ENCODE measurements at places on chromosomes 2 and 18.

DNA sequence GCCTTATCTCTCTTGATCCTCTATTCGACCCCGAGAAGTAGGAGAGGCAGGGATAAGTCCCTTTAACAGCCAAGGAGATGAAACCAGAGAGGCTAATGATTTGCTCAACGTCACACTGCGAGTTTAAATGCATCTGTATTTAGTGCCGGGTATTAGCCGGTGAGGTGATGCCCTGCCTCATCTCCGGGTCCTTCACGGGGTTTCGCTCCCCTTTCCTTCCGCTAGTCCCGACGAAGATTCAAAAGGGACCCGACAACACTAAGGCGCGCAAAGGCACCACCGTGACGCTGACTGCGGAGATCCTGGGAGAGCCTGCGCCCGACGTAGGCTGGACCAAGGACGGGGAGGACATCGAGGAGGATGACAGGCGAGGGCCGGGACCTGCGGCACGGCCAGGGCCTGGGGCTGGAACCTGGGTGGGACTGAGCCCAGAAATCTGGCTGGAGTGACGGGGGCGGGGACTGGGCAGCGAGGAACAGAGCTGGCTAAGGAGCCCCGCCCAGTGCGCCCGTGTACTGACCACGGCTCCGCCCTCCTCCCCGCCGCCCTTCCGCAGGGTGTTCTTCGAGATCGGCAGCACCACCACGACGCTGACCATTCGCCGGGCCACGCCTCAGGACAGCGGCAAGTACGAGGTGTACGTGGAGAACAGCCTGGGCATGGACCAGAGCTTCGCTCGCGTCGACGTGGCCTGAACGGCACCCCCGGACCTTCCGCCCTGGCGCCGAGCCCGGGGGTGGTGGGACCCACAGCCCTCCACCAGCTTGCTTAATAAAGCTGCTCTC lies 1.0 kb upstream of the GMPPA start:
- DNase-seq: no peak

- DNase-seq: no peak
Observed at GRCh38 chr2:5372141-5372540, 320.0 kb upstream of the SOX11 start.

DNA sequence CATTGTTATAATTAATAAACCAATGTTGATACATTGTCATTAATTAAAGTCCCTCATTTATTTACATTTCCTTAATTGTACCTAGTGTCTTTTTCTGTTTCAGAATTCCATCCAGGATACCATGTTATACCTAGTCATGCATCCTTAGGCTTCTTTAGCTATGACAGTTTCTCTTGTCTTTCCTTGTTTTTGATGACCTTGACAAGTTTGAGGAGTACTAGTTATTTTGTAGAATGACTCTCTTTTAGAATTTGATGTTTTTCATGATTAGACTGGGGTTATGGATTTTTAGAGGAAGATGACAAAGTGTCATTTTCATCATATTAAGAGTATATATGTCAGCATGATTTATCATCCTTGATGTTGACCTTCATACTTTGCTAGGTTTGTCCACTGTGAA lies 16.4 kb downstream of the GIGYF2 start:
- no peak for DNase-seq

GRCh38 chr2:191451116-191451515 lies 205.9 kb downstream of the MYO1B start:
- DNase-seq: no peak

DNA sequence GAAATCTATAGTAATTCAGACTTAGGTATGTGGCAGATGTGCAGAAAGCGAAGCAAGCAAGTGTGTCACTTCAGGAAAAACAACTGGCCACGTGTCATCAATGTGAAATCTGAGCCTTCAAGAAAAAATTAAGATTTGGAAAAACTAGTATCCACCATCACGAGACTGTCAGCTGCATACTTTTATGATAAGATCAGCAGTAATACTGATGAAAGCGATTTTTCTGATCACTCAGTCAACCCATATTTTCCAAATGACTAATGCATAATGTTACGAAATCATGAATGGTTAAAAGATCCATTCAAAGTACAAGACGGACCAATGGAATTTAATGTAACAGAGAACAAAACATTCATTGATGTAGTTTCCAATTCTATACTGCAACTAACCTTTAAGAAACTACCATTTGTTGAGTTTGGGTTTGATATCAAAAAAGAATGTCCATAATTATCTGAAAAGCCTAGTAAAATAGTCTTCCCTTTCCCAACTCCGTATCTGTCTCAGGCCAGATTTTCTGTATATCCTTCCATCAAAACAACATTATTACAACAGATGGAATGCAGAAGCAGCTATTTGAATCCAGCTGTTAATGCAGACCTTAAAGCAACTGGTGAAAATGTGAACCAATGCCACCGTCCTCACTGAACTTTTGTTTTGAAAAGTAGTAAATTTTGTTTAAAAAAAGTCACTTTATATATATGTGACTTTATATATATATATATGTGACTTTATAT lies 17.0 kb upstream of the BCL2 start:
- DNase-seq: no peak

- DNase-seq: no peak
Observed at GRCh38 chr18:79754022-79754761, 43.5 kb upstream of the KCNG2 start.

DNA sequence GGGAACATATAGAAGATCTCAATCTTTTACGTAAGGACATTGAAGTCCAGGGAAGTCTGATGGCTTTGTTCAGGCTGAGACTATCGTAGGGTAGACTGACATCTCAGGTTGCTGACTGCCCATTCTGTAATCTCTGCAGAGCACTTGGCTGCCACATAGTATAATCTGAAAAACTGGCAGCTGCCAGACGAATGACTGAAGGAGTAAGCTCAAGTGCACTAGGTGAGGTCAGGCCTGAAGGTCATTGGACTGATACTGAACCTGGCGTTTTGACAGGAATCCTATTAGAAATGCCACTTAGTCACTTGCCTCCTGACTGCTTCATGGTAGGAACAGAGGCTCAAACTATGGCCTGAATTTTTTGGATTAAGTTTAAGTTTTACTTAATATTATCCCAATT lies 23.5 kb downstream of the GPD2 start:
- DNase-seq: no peak

- no peak for DNase-seq
Observed at GRCh38 chr18:76756531-76757253, 65.7 kb upstream of the ZNF236 start.

DNA sequence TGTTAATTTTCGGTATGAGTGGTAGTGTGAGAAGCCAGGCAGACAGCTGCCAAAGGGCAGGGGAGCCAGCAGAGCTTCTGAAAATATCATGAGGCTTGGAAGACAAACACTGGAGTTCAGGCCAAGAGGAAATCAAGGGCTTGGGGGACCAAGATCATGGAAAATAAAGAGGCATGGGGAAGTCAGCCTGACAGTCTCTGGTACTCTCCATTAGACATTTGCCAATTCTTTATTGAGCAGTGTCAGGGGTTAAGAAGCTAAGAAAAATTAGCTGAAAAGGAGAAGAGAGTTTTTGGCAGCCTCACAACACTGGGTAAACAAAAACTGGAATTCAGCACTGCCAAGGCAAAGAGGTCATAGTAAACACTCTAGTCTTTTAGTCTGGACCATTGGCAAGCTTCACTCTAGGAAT lies 612.7 kb downstream of the EPHA4 start:
- no peak for DNase-seq

- DNase-seq: no peak
Observed at GRCh38 chr2:112834396-112835037, 2.1 kb downstream of the IL1B start.

DNA sequence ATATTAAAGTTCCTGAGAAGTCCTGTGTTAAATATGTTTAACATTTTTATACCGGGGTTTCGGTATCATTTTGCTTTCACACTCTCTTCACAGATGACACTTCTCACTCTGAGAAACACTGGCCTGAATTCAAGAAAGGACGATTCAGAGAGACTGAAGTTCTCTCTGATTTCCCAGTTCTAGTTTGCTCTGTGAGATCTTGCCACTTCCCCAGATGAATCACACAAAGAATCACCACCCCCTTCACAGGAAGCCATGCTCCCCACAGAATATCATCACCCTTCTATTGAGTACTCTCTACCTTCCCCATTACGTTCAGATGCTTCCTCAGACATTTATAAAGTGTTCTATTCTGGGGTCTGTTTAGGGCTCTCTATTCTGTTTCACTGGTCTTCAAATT lies 16.1 kb upstream of the CD207 start:
- no peak for DNase-seq

GRCh38 chr2:159225025-159226016 lies 61.2 kb downstream of the WDSUB1 start:
- DNase-seq: no peak

GRCh38 chr2:106963156-106963555 lies 77.2 kb upstream of the ST6GAL2 start:
- DNase-seq: no peak

DNA sequence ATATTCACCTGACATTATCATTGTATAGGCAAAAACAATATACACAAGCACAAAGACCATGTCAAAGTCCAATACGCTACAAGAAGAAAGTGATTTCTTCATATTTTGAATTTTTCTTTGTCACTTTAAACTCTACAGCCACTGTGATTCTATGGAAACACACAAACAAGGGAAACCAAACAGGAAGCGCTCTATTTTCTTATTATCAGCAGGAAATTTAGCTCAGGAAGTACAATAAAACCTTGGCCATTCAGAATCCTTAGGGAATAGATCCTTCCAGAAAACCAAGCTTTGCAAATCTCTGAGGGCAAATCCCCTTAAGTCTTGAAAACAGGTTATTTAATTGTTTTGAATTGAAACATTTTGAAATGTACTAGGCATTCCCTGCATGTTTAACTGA lies 336.2 kb downstream of the EPHA4 start:
- DNase-seq: no peak

DNA sequence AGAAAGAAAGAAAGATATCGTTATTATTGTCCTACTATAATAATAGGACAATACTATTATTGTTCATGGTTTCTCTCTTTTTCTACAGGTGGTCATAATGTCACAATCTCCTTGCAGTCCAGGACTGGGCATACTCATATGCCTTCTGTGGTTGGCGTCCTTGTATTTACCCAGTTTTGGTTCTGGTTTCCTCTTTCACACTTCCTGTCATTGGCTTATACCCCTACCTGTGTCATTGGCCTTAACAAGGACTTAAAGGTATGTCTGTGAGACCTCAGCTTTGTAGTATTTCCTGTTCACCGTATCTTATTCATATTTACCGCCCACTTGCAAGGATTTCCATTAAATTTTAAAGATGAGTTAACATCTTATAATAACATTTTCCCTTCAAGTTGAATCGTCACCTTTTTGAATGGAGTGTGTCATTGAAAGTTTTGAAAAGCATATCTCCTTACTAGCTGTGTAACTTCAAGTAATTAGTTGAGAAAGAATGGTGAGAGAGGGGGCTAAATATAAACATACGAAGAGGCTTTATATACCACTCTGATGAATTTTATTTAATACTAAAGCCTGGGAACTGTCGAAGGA lies 36.5 kb upstream of the HTR2B start:
- no peak for DNase-seq

Measured in type B pancreatic cell (in vitro differentiated cells).